ENCODE measurements at places on chromosomes 12 and 14.

GRCh38 chr12:8780389-8780788 lies 42.0 kb upstream of the A2ML1 start:
- no peak for DNase-seq

- DNase-seq = no peak
Measured at GRCh38 chr12:48990552-48990951, 8.6 kb downstream of the DDN start.

GRCh38 chr12:116358893-116359761 lies 81.6 kb upstream of the MED13L start:
- peak; percentile 92 for DNase-seq

DNA sequence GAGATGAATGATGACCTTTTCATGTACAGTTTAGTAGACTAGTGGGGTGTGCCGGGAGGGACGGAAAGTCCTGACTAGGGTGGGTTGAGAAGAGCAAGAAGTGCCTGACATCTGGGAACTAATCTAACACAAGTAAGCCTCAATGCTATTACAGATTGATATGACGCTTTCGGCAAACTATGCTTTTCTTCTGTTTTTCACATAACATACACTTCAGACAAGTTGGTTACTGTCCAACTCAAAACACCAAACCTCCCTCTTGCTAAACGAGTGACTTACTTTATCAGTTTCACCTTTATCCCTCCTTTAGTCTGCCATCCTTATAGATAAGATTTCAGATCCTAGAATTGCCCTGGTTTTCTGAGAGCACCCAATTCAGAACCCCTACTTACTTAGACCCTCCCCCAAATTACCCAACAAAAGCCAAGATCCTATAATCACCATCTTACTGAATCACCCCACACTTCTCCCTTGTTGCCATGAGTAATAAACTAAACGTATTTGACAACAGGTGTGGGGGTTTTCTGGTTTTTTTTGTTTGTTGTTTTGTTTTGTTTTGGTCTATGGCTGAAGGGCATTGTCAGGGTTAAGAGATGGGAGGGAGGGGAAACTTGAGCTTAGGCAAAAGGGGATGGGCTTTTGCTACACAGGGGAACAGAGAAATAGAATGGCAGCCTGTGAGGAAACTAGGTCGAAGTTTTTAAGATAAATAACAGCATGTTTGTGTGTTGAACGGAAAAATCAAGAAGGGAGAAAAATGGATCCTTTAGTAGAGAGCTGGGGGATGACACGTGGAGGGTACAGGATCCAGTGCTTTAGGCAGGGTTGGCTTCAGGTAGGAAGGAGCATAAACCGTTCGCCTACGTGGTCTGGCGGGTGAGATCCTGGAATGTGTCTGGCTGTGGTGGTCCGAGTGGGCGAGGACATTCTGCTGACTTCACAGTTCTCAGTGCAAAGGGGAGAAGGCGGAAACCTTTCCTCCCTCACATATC lies 6.1 kb upstream of the PSMA3 start:
- no peak for DNase-seq

DNA sequence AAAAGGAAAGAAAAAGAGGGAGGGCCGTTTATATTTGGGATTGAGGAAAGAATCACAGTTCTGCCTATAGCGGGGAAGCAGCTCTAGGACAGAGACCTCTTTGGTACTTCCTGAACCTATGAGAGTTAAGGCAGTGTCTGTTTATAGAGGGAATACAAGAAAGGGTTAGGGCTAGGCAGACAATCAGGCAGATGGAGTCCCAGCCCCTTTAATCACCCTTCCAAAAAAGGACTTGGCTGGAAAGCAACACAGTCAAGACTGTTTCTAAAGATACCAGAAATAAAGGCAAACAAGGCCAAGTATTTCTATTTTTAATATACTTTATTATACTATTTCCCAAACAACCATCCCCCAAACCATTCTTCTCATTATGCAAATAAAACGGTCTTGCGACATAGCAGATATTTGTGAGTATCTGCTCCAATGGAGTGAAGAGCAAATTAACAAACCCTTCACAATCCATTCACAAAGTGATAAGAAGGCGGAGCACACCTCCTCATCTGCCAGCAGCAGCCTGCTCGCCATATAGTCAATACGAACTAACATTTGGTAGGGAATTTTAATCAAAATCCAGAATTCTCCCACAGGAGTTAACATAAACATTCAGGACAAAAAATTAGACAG lies 697 bp upstream of the GRIP1 start:
- no peak for DNase-seq

DNA sequence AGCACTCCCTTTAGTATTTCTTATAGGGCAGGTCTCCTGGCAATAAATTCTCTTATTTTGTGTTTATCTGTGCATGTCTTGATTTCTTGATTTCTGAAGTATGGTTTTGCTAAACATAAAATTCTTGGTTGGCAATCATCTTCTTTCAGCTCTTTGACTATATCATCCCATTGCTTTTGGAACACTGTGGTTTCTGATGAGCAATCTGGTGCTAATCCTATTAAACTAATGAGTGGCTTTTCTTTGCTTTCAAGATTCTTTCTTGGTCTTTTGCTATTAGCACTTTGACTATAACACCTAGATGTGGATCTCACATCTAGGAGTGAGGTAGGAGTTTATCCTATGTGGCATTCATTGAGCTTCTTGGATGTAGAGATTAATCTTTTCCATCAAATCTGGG lies 120.7 kb upstream of the MED13L start:
- no peak for DNase-seq

DNA sequence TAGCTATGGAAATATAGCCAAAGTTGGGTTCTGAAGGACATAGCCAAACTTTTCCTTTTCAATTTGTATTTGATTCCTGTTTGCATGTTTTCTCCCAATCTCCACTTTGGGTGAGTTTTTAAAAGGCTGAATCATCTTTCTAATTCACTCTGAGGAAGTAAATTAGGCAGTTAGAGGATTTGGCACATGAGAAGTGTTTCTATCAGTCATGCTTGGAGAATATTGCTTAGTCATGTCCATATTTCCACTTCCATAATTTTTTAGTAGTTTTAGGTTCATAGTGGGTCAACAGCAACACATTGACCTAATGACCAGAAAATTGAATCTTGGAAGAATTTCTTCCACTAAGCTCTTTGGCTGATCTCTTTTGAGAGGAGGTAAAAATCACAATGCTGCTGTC lies 21.8 kb downstream of the IRAK3 start:
- DNase-seq = no peak

- DNase-seq = no peak
Measured at GRCh38 chr12:2212971-2213869, 160.4 kb downstream of the CACNA1C start.

DNA sequence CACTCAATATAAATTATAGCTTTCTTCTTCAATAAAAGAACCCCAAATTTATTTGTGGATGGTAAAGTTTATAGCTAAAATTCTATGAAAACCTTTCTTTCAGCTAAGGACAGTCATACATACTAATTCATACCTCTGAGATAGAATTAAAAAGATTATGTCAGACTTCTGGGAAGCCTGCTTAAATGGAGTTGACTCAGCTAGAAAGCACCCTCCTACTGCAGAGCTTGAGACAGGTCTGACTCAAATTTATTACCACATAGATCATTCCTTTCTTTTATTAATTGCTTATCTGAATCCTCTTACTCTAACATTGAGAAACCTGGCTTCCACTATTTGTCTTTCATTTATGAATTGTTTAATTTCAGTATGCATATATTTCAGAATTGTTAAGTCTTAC lies 1007.0 kb upstream of the LRFN5 start:
- no peak for DNase-seq

DNA sequence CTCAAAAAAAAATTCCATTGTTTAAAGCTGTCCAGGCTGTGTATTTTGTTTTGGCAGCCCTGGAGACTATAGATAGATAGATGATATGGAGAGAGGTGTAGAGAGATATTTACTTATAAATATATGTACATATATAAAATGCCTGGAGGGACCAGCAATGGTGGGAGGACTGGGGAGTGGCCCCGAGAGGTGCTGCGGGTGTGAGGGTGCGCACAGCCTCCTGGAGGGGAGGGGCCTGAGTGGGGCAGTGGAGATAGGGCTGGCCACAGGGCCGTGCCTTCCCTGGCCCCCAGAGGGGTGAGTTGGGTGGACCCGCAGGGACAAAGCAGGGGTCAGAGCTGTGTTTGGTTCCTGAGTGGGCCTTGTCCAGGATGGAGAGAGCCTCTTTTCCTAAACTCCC lies 6.5 kb downstream of the ADSS1 start:
- DNase-seq = no peak

DNA sequence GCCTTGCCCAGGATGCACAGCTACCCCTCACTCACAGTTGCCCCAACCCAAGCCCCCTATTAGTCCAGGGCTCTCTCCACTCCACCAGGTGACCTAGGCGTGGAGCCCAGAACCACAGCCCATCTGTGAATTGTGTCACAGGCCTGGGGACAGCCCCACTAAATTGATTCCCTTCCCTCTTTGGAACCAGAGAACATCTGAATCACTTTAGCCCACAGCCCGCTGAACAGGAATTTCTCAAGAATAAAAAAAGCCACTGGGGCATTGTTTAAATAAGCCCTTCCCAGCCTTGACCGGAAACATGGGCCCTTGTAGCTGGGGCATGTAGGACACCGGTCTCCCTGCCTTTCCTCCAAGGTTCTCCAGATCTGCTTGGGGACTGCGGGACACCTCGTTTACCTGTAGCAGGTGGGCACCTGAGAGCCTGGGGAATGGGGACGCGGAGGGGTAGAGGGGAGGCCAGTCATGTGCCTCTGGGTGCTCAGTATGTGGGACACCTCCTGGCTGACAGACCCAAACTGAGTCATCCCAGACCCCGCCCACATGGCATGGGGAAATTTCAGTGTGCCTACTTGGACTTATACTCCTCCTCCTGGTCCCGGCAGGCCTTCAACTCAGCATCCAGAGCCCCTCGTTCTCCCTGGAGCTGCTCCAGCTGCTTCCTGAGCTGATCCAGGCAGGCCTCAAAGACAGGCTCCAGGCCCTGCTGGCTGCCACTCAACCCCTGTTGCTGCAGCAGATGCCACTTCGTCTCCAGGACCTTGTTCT lies 1.3 kb downstream of the KRT78 start:
- no peak for DNase-seq

- DNase-seq = no peak
Measured at GRCh38 chr12:72472350-72472749, 200.2 kb downstream of the TRHDE start.

GRCh38 chr12:88243982-88244381 lies 101.9 kb downstream of the TMTC3 start:
- no peak for DNase-seq

DNA sequence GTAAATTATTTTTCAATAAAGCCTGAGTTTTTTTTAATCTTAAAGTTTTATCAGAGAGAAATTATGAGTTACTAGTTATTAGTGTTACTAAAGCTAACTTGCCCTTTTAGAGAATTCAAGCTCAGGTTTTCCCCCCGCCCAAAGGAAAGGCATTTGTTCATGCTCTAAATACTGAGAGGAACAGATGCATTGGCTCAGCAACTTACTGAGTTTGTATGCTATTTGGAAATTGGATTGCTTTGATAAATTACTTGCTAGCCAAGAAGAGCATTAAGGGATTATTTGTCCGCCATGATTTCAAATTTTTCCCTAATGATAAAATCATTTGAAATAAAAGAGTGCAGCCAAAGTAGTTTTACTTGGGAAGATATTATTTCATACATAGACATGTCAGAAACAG lies 149.4 kb downstream of the METTL25 start:
- DNase-seq = no peak
